ENCODE measurements at places on chromosomes 3 and 15. TPM values are rescaled to one million over a fixed set of nuclear protein-coding genes. Genes with fewer than 3 reads are reported as not detected.

The GRM7 gene
- not detected for total RNA-seq

The POMGNT2 gene
- total RNA-seq = 25.5 TPM

The DUOXA2 gene
- not detected for total RNA-seq

The NR1D2 gene
- total RNA-seq = 53.1 TPM

The PRKCD gene
- total RNA-seq = 4.4 TPM

The BSN gene
- total RNA-seq = 0.95 TPM

The DCLK3 gene
- total RNA-seq = 0.67 TPM

DNA sequence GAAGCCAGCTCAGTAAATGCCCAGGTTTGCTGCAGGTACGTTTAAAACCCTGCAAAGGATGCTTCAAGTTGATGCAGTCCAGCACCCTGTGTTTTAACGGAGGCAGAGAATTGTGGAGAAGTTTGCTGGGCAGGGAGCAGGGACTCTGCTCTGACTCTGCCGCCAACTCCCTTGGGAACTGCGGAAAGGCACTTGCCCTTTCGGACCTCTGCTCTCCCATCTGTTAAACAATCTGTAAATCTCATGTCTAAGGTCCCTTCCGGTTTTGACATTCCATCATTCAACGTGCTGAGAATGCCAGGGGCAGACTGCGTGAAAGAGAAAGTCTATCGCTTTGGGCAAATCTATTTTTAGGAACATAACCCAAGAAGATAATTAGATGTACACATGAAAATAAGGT is 184.5 kb downstream of the OPA1 start:
- no peak for DNase-seq

- DNase-seq = no peak
Measured at GRCh38 chr15:91952216-91952615, 98.7 kb downstream of the SLCO3A1 start.

GRCh38 chr15:28899061-28899738 is 13.4 kb downstream of the APBA2 start:
- DNase-seq = no peak

DNA sequence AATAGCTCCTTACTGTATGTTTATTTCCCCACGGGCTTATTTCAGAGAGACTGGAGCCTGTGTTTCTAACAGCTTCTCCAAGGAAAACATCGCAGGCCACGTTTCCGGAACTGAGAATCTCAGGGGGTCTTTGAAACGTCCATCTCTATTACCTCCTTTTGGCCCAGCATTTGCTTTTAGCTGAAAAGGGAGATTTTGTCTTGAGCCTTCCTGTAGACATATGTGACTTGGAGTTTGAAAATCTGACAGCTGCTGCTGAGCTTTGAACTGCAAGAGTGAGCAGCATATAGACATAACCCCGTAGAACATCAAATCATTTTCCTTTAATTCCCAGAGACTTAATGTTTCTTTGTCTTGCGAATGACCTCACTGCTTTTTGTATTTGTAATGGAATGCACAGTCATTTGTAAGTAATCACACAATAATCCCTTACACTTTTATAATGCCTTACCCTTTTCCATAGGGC is 54.6 kb downstream of the LPP start:
- DNase-seq = no peak

- no peak for DNase-seq
Measured at GRCh38 chr3:40847551-40847992, 322.8 kb downstream of the ZNF621 start.

- DNase-seq = peak; percentile 67
Measured at GRCh38 chr3:37861620-37862041, at the start of gene CTDSPL. Gene CTDSPL (plus strand): TSS chr3:37861880. CDS start chr3:37862200, 320 bp downstream.

GRCh38 chr3:64884536-64884935 is 196.7 kb upstream of the ADAMTS9 start:
- DNase-seq = no peak

GRCh38 chr15:92365084-92365483 is 28.6 kb upstream of the ST8SIA2 start:
- DNase-seq = no peak

GRCh38 chr15:37921527-37922385 is 12.7 kb upstream of the TMCO5A start:
- no peak for DNase-seq

DNA sequence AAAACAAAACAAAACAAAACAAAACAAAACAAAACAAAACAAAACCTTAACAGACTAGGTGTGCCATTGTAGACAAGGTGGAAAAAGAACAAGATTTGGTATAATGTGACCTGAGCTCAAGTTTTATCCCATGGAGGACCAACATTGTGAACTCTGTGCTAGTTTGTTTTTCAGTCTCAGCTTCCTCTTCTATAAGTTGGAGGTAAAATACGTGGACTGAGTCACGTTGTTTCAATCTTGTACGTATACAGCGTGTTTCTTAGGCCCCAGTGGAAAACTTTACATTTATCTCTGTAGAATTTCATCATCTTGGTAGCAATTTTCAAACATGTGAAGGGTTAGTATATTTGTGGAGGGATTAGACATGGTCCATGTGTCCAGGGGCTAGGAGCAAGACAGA is 261.6 kb downstream of the CD47 start:
- DNase-seq = no peak

DNA sequence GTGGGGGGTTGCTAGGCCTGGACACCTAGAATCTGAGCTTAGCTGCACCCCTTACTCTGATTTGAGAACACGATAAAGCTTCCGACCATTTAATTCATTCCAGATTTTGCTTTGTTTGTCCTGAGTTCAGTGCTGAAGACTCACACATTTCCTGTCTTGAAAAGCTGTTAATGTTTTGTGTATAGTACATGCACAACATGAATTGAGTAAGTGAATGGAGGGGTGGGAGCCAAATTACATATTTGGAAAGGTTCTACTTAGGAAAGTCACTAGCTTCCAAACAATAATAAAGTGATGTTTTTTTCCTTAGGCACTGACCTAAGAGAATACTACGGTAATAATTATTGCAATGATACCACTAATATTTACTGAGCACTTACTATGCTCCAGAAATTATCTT is 955.2 kb upstream of the NR2F2 start:
- DNase-seq = no peak

DNA sequence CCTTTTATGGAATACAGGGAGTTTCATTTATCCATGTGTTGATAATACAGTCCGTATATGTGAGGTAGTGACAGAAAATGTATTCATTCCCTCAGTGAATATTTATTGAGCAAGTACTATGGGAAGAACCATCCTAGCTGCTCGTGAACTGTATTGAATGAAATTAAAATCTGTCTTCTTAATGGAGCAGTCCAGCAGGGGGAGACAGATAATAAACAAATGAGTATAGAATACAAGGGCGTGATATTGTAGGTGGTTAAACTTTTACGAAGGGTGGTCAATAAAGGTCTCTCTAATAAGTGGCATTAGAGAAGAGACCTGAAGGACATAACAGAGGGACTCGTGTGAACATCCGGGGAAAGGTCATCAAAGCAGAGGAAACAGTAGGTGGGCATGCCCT is 62.7 kb upstream of the OSTN start:
- DNase-seq = no peak

DNA sequence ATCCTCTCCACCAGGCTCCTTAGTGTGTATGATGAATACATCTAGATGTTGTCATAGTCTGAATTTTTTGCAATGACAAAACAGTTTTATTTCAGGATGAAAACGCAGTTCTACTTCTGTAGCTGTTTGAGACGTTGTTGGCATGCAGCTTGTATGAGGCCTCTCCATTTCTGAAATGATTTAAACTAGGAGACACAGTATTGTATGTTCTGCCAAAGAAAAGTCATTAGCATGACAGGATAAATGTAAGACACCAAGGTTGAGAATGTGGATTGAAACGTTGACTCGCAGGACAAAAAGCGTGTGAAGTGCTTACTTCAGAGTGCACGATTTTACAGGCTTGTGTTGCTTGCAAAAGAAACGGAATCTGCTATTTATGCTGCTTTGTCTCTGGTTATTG is 35.3 kb downstream of the ABHD17C start:
- no peak for DNase-seq

DNA sequence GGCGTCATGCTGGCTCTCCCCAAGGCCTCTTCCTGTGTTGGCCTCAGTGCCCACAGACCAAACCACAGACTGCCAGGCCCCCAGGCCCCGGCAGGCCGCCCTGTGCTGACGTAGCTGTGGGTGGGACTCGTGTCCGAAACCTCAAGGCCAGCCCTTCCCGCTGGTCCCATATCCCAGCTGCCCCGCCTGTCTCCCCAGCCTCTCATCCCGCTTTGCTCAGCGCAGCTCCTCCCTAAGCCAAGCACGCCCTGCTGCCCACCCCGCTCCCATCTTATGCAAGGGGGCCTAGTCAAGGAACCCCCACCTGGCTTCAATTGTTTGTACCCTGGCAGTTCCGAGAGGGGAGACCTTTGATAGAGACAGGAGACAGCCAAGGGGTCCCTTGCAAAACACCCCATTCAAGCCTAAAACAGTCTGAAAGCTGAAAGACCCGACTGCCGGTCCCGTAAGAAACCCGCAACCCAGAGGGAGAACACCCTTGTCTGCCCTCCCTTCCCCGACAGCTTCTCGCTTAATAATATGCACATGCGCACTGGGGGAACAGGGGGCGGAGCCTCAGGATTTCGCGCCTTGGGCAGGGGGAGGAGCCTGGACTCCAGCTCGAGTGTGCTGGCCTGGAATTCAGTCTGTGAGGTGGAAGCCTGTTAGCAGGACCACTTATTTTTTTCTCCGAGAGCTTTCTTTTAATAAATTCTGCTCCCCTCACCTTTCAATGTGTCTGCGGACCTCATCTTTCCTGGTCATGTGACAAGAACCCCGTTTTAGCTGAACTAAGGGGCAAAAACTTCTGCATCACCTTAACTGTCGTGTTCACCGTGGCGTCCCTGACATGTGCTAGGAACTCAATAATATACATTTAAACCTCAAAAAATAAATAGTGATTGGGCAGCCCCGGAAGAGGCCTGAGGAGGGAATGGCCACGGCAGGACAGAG is 17.2 kb downstream of the TNFAIP8L3 start:
- peak; percentile 78 for DNase-seq

DNA sequence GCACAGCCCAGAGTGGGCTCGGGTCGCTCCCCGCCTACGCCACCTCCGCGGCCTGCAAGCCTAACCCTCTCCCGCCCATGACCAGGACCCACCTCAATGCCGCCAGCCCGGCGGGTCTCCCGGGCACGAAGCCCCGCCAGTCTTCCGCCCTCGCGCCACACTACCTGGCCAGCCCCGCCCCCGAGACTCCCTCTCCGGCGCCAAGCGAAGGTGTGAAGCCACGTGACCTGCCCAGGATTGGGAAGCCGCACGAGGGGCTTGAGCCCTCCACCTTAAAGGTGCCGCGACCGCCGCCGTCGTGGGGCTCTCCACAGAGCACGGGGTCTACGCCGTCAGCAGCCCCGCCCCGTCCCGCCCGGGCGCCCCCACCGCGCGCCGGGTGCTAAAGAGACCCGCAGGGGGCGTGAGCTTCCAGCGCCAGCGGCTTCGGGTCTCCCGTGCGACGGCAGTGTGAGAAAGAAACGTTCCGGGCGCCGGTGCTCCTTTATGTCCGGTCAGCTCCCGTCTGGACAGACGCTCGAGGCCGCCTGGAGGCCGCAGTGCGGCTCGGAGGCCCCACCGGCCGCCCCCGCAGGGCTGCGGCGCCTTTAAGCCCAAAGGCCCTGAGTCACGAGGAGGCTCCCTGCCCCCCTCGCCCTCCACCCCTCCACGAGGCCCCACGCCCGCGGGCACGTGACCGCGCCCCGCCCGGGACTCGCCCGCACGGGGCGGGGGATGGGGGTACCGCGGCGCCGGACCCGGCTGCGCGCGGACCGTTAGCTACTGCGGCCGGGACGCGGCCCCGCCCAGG is at the start of gene CPEB1:
TSS of gene CPEB1 (minus strand) at position 319 of the 790 bp plus-strand sequence. CDS start 18,904 bp downstream, outside the sequence.
- peak; percentile 78 for DNase-seq

DNA sequence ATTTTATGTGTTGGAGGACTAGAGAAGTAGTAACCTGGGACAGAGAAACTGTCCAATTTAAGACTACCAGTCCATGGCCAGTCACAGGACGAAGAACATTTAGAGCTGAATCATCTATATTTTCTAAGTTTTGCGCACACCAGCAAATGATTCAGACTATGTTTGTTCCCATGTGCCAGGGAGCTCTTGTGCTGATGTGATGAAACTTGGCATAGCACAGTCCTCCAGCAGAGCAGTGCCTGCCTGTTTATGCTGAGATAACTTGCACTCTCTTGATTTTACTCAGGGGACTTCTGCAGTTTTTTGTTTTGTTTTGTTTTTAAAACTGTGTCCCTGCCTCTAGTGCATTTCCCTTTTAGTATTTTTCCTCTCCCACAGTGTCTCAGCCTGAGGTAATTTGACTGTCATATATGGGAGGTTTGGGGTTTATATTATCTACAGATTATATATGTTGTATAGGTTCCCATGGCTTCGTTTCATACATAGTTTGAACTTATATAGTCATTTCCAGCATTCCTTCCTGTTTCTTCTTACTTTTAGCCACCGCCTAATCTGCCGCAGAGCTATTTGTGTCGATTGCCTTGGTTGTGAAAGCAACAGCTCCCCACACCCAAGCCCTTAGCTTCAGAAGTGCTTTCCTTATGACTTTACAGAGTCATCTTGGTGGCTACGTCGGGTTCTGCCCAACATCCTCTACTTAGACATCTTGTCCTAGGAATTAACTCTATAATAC is 45.5 kb downstream of the PPM1L start:
- DNase-seq = peak; percentile 37

GRCh38 chr3:140896997-140897396 is 44.6 kb upstream of the SLC25A36 start:
- DNase-seq = no peak

DNA sequence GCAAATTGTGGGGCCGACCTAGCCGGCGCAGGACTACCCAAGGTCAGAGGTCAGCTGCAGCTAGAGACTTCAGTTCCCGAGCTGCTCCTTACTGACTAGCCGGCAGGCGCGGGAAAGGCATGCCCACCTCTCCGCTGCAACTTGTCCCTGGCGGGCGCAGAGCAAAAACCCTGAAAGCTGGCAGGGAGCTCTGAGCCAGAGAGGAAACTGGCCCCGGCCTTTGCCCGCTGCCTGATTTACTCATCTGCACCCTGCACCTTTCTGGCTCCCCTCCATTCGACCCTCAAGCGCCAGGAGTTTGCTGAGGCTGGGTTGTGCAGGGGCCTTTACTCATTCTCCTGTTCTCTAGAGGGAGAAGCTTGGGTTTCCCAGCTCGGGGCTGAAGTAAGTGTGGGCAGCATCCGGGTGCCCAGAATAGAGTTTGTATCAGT is 1.5 kb downstream of the ZIC4 start:
- DNase-seq = no peak

- peak; percentile 77 for DNase-seq
Measured at GRCh38 chr3:35639254-35640186, at the start of gene ARPP21. Gene ARPP21 (plus strand): TSS chr3:35639525. CDS start chr3:35681752, 42,227 bp downstream.

DNA sequence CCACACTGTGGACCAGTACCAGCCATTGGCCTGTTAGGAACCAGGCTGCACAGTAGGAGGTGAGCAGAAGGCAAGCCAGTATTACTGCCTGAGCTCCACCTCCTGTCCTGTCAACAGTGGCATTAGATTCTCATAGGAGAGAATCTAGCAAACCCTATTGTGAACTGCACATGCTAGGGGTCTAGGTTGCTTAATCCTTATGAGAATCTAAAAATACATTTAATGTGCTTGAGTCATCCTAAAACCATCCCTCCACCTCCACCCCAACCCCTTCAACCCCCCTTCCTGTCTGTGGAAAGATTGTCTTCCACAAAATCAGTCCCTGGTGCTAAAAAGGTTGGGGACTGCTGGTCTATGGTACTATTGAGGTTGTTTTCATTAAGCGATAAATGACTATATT is 49.3 kb upstream of the KCNAB1 start:
- no peak for DNase-seq

All from psoas muscle (tissue), 8 donors.